Nucleus accumbens (tissue), 56 donors: ENCODE measurements at places on chromosomes 7 and 10.

GRCh38 chr10:77560471-77560870 lies 77.1 kb downstream of the KCNMA1 start:
- DNase-seq = no peak

- DNase-seq = no peak
Observed at GRCh38 chr10:131033166-131034085, 278.1 kb downstream of the TCERG1L start.

DNA sequence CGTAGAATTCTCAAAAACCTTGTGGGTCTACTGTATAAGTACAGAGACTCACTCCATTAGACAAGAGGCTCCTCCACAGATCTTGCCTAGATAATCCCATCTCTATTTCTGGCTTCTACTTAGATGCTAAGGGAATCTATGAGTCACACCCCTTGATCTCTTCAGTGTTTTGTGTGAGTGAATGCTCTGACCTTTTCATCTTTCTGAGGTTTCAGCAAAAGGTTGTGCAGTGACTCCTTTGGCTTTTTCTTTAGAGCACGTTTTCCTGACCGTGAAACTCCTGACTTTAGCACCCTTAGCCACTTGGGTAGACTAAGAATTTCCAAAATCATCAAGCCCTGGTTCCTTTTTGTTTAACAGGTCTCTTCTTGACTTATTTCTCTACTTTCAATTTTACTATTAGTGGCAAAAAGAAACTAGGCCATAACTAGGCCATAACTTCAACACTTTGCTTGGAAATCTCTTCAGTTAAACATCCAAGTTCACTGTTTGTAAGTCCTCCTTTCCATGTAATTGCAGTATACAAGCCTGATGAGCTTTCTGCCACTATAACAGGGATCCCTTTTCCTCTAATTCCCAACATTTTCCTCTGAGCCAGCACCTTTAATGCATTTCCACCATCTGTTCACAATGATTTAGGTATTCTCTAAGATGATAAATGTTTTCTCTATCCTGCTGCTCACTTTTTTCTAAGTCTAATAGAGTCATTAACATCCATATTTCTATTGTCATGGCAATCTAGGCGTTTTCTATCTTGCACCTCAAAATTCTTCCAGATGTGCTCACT lies 19.4 kb downstream of the COPG2 start:
- DNase-seq = no peak

- no peak for DNase-seq
Observed at GRCh38 chr7:106522696-106523095, 138.3 kb downstream of the CCDC71L start.

DNA sequence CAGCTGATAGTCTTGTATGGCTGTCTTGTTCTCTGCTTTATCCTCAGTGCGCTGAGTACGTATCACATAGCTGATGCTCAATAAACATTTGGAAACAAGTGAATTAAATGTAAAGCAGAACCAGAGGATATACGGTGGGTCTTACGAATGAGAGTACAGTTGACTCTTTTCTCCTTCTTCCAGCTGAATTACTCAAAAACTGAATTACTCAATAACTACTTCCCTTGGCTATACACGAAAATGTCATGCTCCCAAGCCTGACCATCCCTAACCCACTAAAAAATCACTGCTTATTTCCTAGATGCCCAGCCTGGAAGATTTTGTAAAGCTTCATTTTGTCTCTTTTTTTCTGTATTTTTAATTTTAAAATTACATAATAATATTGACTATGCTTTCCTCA lies 3.2 kb upstream of the RSU1 start:
- DNase-seq = no peak

DNA sequence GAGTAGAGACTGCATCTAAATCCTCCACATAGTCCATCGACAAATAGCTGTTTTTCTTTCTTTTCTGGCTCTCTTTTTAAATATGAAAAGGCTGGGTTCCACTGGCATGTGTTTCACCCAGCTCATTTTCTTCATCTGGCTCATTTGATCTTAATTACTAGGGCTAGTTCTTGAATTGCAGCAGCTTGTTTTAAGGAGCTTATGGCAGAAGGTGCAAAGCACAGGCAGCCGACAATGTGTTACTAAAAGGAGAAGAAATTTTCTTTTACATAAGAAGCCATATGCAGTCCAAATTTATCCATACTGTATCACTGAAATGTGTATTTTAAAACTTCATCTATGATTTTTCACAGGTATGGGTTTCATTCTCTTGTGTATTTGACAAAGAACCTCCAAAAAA lies 205.6 kb upstream of the PTER start:
- no peak for DNase-seq

DNA sequence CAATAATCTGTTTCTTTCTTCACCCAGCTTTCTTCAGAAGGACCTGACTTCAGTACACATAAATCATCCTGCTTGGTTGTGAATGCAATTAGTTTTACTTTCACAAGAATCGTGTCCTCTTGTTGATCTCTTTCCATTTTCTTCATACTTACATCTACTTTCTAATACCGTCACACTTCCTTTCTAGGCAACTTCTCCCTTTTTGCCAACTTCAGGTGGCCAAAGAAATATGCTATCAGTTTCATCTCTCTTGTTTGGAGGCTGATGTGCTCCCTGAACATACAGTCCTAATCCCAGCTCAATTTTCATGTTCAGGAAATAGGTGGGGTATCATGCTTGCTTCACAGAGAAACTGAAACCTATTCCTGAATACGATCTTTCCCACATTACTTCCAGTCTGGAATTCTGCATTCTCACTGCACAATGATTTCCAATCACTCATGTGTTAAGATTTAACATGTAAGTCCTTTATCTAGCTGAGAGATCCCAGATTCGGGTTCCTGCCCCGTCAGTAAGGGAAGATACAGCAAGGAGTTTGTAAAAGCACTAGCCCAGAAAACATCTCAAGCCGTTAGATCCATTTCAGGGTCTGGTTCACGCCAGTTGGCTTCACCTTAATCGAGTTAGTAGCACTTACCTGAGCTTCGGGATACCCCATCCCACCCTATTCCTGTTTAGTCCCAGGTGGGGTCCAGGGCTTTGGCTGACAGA lies 994 bp downstream of the SLC25A28 start:
- no peak for DNase-seq

DNA sequence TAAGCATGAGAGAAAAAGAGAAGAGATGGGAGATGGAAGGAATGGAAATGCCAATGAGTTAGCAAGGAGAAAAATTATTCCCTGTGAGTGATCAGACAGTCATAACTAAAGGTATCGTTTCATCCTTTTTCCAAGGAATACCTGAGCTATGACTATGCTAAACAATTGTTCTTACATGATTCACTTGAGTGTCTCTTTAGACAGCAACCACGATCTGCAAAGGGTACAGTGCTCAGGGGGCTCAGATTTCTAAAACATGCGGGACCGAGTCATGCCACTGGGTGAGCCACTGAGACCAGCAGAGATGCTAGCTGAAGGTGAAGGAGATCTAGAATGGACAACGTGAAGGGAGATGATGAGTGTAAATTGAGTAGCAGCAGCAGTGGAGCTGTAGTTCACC lies 78.0 kb upstream of the CTTNBP2 start:
- DNase-seq = no peak

DNA sequence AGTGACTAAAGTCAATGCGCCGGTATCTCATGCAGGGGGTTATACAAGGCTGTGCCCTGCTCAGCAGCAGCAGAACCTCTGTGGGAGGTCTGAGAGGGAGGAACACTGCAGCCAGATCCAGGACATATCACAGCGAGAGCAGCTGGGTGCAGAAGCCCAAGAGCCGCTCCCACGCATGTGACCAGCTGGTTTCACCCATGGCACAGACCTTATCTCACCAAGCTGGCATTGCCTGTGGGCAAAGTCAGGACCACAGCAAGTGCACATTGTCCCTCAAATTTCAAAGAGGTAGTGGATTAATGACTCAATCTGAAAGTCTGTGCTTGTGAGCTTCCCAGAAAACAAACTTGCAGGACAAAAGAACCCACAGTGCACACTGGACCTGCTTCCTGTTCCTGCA lies 31.6 kb upstream of the AKR1C1 start:
- DNase-seq = no peak

- DNase-seq = no peak
Observed at GRCh38 chr10:15427843-15428414, 56.8 kb upstream of the FAM171A1 start.

DNA sequence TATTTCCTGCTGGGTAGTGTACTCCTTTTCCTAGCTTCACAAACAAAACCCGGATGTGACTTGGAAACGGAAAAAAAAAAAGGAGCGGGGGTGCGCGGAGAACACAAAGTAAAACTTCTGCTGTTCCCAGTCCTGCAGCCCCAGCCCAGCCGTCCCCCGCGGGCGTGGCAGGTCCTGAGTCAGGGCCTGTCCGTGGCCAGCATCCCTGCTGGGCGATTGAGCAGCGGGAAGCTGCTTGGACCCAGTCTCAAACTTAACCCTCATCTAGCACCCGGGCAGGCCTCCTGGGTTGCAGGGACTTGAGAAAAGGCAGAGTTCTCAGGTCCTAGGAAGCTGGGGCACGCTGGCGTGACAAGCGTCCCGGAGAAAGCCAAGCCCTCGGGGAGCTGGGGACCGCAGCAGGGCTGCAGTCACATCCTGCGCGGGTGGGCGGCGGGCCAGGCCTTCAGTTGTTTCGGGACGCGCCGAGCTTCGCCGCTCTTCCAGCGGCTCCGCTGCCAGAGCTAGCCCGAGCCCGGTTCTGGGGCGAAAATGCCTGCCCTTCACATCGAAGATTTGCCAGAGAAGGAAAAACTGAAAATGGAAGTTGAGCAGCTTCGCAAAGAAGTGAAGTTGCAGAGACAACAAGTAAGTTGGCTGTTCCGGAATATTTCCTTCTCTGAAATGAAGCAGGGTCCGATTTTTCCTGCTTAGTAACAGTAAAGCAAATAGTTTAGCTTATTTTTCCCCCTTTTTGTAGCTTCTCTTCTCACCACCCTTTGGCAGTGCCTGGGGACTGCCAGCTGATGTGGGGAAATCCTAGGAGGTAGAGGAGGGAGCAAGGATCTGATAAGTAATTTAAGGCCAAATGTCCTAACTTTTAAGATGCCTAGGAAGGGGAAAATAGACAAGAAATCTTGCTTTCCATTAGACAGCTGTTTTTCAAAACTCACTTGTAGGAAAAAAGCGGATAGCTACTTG lies at the start of gene GNG11:
GNG11 (plus strand) TSS at position 129 of the 960 bp plus-strand sequence; CDS start at position 532, 403 bp downstream.
- DNase-seq = peak; percentile 31

DNA sequence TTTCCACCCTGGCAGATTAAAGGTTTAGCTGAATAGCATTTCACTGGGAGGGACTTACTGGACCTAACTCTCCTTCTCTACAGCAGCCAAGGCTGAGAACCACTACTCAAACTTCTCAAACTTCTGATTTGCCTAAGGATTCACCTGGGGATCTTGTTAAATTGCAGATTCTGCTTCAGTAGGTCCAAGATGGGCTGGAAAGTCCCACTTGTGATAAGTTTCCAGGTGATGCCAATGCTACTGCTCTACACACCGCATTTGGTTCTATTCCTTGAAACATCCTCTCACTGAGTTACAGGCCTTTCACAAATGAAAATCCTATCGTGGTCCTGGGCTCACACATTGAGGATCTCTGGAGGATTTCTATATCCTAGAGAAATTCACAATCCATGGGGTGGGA lies 147.9 kb downstream of the CHCHD3 start:
- no peak for DNase-seq

DNA sequence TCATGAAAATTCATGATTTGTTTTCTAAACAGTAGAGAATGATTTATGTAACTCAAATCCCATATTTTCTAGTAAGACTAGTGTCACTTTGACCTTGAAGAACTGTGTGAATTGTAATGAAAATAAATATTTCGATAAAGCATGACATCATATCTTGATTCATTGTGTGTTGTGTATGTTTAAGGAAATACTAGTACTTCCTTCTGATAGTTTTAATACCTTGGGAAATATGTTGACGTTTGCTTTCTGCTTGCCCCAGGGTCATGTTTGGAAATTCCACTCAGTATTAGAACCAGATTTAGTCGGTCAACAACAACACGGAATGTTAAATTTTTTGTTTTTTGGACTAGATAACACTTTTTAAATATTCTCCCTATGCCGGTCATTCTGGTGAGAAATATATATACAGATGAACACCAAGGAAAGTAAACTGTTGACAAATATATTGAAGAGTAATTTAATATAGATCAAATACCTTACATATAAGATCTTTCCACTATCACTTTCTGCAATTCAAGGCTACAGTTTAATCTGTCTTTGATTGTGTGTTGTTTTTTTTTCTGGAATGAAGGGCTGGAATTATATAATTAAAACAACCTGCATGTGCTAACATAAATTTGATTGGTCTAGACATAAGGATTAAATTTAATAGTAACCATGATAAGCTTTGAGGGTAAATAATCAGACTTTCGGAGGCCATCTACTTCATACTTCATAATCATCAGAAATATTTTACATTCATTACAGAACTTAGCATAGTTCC lies 126.2 kb downstream of the MDFIC start:
- DNase-seq = no peak

DNA sequence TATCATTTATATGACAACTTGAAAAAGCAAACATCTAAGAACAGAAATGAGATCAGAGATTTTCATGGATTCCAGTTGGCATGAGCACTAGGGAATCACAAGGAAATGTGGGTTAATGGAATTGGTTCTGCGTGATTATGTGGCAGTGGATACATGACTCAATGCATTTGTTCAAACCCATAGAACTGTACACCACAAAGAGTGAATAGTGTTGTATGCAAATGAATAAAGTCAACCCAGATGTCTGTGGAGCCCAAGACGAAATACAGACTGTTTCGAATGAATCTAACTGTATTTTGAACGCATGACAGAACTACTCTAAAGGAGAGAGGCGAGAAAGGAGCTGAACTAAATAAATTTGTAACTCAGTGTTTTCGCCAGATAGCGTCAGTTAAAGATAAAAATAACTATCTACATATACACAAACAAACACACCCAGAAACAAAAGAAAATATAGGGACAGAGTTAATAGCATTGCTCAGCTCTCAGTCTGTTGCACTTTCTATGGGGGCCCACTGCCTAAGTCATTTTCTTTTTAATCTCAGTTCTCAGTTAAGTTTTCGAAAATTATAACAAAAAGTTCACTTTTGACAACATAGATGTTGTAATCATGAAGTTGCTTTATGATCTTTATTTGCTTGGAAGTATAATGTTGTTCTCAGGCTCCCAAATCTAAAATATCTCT lies 636.7 kb upstream of the SEMA3D start:
- DNase-seq = no peak

DNA sequence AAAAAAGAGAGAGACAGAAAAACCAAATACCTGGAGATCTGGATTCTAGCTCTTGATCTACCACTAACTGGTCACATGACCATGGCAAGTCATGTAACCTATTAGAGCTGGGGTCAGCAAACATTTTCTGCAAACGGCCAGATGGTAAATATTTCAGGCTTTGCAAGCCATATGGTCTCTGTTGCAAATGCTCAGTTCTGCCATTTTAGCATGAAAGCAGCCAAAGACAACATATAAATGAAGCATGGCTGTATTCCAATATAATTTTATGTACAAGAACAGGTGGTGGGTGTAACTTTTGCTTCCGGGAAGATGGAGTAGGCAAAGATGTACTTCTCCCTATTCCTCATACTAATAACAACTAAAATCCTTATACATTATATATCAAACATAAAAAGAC lies 6.7 kb downstream of the FRA10AC1 start:
- DNase-seq = no peak

DNA sequence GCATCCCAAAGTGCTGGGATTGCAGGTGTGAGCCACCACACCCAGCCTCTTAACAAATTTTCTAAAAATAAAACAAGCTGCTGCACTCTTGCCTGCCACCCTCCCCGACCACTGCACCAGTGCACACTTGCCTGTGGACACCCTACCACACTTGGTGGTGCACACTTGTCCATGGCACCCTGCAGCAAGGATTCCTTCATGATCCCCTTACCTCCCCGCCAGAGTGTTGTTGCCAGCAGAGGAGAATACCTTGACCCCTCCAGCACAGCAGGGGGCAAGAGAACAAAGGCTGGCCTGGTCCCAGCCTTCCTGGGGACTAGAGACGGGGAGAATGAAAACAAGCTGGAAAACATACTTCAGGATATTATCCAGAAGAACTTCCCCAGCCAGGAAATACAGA lies 65.9 kb upstream of the KCND2 start:
- DNase-seq = no peak
